ENCODE measurements at places on chromosomes 11 and 22.

GRCh38 chr11:134158023-134158422, 65.7 kb downstream of the NCAPD3 start:
- DNase-seq = no peak

- no peak for DNase-seq
Observed at GRCh38 chr11:119335091-119335654, 846 bp downstream of the RNF26 start.

GRCh38 chr11:86408845-86409244, 34.2 kb downstream of the CCDC81 start:
- DNase-seq = no peak

DNA sequence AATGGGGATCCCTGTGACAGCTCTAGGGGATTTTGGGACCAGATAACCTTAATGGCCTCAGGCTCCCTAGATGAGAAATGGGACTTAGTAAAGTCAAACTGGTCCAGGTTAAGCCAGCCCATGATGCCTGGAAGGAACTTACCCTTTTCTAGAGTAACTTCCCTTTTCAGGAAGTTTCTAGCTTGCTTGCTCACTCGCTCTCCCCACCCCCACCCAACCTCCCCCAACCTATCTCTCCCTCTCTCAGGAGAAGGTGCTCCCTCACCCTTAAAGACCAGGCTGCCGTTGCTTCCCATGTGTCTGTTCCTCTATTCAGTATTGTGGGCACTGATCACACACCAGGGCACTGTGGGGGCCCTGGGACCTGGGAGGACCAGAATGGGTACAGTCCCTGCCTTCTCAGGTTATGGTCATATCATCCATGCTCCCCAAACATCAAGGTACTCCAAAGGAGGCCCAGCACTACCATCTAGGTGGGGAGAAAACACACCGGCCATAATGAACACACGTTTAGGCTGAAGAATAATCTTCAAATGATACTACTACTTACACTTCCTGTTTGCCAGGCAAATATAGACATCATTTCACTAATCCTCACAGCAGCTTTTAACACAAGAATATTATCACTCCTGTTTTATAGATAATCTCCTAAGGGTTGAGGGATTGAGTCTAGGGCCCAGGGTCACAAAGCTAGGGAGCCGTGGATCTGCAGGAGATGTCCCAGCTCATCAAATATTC, 18.2 kb downstream of the KCNQ1OT1 start:
- DNase-seq = no peak

DNA sequence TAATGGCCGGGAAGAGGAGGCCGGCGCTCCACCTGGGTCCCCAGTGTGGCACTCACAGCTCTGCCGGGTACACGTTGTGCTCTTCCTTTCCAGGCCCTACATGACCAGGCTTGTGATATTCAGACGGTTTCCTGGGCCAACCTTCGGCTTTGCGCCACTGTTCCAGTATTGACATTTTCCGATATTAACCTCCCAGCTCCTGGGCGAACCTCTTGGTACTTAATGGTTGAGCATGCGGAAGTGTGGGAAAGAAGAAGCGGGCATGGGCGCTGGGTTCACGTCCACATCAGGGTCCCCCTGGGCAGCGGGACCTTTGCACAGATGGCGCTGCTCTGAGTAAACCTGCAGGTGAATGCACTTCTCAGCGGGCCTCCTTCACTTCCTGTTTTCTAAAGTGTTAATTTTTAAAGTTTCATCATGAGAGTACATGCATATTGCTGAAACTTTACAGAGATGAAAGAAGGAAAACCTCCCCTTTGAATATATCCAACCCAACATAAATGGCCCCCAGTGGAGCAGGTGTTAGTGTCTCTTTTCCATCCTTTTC, 286.7 kb downstream of the TBC1D22A start:
- no peak for DNase-seq

DNA sequence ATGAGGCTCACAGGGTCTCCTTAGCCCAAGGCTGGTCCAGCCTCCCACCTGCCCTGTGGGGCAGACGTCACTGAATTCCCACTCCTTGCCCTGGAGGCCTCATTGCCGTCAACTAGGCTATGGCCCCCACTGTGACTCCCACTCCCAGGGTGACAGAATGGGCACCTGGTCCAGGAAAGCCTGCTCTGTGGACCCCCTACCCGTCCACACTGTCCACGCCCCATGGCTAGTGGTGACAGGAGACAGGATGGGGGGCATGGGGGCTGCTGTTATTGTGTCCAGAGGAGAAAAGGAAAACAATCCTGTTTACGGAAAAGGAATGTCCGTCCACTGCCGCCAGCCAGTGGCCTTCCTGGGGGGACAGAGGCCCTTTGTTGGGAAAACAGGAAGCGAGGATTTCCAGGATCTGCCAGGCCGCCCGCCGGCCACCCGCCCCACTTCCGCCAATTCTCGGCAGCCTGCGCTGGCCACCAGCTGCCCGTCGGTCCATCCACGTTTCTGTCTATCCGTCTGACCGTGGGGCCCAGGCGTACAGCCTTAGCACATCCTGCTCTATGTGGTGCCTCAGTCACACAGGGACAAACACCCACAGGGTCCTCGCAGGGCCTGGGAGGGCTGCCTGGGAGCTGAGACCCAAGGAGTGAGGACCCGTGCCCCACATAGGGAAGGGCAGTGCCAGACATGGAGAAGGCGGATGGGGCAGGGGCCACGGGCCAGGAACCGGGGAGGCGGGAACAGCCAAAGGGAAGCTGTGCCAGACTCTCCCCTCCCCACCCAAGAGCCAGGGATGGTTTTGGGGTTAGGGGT, 19.5 kb downstream of the CRELD2 start:
- DNase-seq = no peak

DNA sequence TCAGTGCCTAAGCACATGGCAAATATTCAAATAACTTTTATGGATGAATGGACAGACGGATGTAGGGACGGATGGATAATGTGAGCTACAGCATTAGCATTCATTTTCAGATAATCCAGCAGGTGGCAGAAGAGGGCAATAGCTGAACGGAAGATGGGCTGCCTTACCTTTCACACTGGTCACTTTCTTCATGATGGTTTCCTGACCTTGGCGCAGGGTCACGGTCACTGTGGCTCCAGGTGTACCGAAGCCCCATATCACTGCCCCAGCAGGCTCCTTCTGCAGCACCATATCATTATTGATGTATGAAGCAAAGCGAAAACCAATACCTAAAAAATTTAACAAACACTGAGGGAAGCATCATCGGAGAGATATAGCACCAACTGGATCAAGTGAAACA, 4.3 kb downstream of the SIAE start:
- DNase-seq = peak; percentile 10

- DNase-seq = peak; percentile 57
Observed at GRCh38 chr11:71977743-71978418, 20.8 kb upstream of the IL18BP start.

GRCh38 chr11:62857541-62857982, 18.2 kb upstream of the WDR74 start:
- no peak for DNase-seq

- DNase-seq = no peak
Observed at GRCh38 chr11:85666687-85667086, 1.8 kb upstream of the CREBZF start.

- peak; percentile 74 for DNase-seq
Observed at GRCh38 chr22:19756288-19757128, 4.1 kb upstream of the TBX1 start.

GRCh38 chr11:130523609-130524008, 75.2 kb downstream of the ADAMTS15 start:
- no peak for DNase-seq

DNA sequence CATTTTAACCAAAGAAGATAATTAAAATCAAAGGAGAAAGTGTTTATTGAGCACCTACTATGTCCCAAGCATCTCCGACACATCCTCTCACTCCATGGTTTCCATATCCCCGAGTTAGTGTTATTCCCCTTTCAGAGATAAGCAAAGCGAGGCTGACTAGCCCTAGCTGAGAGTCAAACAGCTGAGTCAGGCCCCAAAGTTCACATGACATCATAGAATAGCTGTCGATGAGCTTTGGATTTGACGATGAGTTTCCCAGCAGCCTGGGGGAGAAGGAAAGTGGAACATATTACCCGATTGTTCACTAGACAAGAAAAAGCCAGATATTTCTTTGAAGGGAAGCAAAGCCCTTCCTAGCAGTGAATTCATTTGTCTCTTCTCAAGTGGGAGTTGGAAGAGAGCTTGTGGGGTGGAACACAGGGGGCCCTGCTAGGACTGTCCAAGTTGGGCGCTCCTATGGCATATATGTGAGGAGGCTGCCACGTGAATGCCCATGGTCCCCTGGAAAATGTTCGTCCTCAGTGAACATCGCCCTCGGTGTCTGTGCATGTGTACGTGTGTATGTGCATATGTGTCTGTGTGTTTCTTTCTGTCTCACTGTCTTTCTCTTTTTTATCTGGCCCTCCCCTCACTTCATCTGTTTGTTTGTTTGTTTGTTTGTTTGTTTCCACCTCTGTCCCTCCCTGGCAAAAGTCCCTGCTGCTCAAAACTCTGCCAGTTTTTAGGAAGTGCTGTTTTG, 493 bp upstream of the CYTH4 start:
- no peak for DNase-seq

- no peak for DNase-seq
Observed at GRCh38 chr22:36191106-36191836, 10.3 kb downstream of the APOL4 start.

DNA sequence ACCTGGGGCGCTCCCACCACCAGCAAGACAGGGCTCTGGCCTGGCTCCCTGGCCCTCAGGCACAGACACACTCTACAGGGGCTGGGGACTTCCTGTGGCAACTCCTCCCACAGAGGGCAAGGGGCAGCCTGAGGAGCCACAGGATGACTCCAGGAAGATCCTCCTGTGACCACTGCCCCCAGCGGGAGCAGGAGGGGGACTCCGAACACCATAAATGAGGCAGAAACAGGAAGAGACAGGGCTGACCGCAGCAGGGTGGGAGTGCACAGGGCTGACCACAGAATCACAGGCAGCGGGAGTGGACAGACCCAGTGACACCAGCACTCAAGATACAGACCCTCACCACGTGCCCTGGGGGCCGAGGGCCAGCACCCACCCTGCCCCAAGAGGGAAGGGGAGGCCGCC, 10.8 kb downstream of the ARAP1 start:
- no peak for DNase-seq

DNA sequence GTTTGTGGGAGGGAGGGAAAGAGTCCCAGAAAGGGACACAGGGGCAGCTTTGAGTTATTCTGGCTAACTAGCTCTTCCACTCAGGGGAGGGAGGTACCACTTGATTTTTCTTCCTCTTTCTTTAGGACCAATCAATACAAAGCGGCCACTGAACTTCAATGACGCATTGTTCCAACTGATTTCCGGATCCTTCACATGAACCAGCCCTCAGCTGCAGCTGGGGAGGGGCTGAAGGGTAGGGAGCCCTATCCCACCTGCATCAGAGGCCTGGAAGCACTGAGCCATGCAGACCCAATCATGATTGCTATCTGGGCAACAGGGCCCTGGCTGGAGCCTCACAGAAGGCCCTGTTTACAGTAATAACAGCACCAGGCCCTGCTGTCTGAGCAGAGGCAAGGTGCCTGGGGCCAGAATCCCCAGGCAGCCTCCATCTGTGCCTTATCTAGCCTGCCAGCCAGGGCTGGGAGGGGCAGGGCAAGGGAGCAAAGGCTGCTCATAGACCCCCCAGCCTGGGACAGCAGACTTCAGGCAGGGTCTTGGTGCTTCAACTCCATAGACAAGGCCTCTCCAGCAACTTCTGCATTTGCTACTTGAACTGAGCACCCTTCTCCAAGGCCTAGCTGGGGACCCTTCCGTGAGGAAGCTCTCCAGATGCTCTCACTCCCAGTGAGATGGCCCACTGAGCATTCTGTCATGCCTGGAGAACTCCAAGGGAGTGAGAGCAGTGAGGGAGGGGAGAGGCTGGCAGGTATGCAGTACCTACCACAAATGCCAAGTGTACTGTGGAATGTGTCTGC, 22.5 kb downstream of the CLPB start:
- DNase-seq = no peak

DNA sequence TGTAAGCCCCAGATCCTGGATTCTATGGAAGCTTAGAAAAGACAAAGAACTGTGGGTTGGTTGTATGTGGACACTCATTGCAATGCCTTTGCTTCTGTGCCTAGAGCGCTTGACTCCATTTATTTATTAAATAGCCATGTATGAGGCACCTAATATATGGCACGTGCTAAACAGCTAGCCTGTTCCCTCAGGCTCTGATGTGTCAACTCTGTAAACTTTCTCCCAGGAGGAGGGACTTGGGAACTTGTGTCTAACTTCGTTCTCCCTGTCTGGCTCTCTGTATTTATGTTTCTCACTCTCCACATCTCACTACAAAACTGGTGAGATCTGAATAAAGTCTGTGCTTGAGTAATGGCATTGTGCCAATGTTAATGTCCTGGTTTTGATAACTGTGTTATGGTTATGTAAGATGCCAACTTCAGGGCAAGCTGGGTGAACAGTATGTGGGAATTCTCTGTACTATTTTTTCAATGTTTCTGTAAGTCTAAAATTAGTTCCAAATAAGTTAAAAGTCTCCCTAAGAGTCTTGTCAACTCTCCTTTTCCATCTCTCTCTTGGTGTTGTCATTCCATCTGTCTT, 34.1 kb upstream of the ZBTB16 start:
- DNase-seq = no peak

GRCh38 chr11:2218031-2218633, 46.5 kb upstream of the TH start:
- DNase-seq = no peak

- DNase-seq = no peak
Observed at GRCh38 chr11:11534981-11535380, 86.8 kb downstream of the GALNT18 start.

- DNase-seq = no peak
Observed at GRCh38 chr11:116086426-116086825, 582.2 kb upstream of the CADM1 start.

DNA sequence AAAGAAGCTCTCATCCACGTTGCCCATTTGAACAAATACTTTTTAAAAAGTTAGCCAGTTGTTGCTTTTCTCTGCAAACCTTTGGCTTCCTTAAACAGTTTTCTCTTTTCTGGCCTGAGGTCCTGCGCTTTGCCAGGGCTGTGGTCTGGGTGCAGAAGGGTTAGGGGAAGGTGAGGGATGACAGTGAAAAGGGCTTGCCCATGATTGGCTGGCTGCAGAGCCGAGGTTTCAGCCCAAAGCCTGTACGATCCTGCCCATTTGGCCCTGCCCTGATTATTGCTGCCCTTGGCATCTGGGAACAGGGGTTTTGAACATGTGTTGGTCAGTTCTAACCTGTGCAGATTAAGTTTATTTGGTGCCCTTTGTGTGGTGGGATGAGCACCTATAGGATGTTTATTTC, 1.5 kb downstream of the INCENP start:
- no peak for DNase-seq

DNA sequence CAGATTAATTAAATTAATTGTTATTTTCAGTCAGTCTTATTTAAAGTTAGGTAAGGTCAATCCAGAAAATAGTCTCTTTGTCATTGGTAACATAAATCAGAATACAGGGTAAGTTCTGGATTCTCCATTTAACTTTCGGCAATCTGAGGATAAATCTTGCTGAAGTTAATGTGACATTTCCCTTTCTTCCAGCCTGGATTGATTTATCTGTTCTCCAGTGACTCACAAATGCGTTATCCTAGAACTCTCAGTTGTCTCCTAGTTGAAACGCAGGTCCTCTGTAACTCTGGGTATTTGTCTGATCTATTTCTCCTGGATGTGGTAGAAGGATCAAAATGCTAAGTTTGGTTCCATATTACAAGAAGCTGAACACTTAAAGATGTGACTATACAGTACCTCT, 21.0 kb downstream of the OR51E1 start:
- no peak for DNase-seq

- no peak for DNase-seq
Observed at GRCh38 chr11:20068691-20069090, 91.6 kb downstream of the DBX1 start.

- DNase-seq = no peak
Observed at GRCh38 chr11:115990004-115990447, 485.8 kb upstream of the CADM1 start.

Data from stimulated activated CD4-positive, alpha-beta T cell treated with anti-CD3 and anti-CD28 coated beads, Interleukin-2, amount 100 ng/mL, for 24 hours (primary cell).